ENCODE measurements at places on chromosomes 3 and 15.

DNA sequence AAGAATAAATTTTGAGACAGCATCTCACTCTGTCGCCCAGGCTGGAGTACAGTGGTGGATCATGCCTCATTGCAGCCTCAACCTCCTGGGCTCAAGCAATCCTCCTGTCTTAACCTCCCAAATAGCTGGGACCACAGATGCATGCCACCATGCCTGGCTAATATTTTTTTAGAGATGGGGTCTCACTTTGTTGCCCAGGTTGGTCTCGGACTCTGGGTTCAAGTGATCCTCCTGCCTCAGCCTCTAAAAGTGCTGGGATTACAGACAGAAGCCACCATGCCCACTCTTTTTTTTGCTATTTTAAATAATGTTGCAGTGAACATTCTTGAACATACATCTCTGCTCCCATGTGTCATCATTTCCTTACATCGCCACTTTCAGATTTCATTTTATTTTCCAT, 6.8 kb upstream of the SLC51B start:
- DNase-seq, result no peak

- DNase-seq, result no peak
Measured at GRCh38 chr3:155736381-155736780, 8.5 kb downstream of the PLCH1 start.

DNA sequence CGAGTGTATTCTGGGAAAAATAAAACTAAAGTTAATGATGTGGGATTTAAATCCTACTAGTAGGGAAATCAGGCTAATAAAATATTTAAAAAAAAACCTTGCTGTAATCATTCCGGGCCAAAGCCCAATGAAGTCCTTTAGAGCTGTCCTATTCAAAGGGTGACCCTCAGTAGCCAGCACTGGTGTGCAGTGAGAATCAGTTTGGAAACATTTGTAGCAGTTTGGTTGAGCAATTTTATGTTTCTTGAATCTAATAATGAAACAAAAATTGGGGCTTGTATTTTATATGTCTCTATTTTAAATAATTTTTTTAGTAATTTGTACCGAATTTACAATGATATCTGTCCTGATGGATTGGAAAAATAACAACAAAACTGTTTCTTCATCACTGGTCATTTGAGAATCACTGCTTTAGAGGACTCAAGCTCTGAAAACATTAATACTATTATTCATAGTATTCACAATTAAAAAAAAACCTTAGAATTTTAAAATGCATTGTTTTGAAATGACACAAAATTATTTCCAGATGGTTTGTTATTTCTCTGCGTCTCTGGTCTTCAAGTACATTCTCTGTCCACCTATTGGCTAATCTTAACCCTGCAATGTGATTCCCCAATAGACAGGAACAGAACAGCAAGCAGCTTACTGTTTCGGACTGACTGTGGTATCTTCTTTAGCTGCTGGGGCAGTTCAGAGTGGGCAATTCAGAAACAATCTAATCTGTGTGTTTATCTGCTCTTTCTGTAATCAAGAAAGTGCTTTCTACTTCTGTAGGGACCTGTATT, 71.2 kb downstream of the OTOL1 start:
- no peak for DNase-seq

DNA sequence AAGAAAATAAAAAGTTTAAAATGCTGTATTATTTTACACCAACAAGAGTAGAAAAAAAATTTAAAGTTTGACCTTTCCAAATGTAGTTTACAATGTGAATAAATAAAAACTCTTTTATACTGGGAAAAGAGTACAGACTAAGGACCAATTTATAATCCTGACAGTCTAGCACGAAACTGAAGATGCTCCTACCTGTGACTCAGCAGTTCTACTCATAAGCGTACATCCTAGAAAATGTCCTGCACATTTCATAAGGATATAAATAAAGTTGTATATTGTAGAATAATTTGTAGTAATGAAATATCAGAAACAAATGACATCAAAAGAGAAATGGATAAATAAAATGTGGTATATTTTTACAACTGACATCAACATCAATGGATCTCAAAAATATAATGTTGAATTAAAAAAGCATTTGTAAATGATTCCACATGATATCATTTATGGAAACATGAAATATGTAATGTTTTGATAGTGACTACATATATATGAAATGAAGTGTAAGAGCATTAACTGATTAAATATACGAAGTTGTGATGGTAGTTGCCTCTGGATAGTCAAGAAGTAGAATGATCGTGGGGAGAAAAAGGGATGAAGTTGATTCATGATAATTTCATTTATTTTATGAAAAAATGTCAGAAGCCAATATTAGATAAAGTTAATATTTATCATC, 161.3 kb upstream of the CBLB start:
- DNase-seq, result no peak

DNA sequence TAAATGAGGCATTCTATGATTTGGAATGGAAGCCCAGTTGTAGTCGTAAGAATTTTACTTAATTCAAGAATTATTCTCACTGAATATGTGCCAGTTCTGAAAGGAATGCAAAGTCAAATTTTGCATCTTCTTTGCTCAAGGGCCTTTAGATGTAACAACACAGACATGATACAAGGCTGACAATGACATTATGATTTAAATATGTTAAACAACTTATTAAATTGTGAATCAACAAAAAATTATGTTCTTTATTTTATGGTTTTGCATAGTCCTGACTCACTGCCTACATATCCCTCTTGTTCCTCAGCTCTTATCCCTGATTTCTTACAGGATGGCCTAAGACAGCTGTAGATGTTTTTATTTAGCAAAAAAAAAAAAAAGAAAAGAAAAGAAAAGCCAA, 170.9 kb upstream of the NR2E3 start:
- no peak for DNase-seq

DNA sequence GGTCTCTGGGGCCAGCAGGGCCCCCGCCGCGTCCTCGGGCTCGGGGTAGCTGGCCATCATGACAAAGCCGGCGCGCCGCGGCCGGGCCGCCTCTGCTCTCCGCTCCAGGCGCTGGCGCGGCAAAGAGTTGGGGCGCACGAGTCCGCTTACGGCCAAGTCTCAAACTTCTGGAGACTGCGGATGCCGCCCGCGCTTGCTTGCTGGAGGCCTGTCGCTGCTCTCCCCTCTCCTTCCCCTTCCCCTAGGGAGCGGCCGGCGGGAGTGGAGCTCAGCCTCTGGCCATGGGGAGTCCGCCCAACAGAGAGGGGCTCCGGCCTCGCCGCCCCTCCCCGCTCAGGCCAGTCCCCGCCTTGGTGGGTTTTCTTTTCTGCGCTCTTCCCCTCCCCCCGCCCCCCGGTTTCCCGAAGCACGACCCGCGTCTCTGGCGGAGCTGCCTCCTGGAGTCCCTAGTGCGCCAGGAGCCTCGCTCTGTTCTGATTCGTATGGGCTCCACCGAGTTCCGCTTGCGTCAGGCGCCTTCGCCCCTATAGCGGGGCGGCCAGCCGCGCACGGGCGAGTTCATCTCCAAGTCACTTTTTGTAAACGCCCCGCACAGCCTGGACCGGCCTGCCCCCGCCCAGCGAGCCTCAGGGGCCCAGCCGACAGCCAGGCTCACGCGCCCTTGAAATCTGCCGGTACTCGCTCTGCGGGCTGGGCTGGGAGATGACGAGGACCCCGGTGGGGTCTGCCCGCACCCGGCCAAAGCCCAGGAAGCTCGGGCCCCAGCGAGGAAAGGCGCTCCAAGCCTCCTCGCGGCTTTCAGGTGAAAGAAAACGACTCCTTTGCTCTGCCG, at the start of the genes FOXL2 and FOXL2NB:
Gene FOXL2 (minus strand): TSS at position 475 of the 832 bp plus-strand sequence. CDS start 415 bp downstream, at position 60.
Gene FOXL2NB (plus strand): TSS at position 555 of the 832 bp plus-strand sequence. CDS start 148 bp downstream, at position 703.
- DNase-seq, result no peak

DNA sequence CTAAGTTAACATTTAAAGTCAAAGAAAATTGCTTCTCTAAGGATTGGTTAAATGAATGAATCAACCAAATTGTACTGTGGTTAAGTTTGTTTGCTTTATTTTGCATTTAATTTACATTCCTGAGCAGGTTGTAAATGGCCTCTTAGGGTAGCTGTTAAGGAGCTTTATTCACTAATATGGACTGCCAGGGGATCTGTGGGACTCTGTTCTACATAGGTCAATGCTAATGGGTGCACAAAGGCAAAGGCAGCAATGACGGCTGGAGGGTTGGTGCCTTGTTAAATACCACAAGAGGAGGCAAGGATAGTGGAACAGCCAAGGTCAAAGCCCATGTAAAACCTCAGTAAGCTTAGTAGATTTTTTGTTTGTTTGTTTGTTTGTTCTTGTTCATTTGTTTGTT, 89.3 kb upstream of the P2RY1 start:
- DNase-seq, result no peak

GRCh38 chr3:105614288-105615030, 247.8 kb downstream of the ALCAM start:
- no peak for DNase-seq

DNA sequence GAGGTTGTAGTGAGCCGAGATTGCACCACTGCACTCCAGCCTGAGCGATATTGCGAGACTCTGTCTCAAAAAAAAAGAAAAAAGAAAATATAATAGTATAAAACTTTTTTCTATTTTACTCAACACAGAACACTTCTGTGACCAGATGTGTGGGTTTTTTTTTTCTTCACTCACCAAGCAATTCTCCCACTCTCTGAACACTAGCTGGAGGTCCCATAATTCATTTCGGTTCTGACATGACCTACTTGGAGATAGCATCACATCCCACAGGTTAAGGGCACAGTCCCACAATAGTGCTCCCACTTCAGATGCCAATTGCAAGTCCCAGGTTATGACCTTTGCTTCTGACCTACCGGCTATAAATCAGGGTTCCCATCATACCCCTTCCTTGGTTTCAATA, 35.0 kb downstream of the KAT2B start:
- no peak for DNase-seq

- DNase-seq, result no peak
Measured at GRCh38 chr15:101463270-101463669, 26.2 kb downstream of the PCSK6 start.

GRCh38 chr3:4140921-4141320, 162.2 kb upstream of the SETMAR start:
- DNase-seq, result no peak

DNA sequence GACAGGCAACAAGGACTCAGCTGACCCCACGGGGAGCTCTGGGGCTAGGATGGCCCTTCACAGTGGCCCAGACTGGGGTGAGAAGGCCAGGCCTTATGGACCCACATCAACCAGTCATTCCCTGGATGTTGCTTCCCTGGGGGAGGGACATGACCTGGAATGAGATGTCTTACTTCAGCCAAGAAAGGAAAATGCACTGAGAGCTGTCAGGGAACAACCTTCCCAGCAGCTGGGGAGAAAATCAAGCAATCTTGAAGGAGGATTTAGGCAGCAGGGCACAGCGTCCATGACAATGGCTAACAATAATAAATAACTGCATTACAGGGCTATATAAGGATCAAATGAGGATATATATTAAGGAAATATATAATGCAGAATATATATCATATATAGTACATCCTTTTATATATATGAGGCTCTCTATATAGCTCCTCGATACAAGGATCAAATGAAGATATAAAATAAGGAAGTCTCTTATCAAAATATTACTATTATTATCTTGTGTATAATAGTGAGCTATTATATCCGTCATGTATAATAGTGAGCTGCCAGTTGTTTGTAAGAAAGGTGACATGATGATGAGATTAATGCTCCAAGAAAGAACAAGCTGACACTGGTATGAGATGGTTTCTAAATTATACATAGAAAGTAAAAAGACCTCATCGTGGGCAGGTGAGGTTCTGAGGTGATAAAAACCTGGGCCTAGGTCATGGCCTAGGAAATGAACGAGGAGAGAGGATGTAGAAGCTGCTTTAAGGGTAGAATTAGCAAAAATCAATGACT, 117.8 kb upstream of the LIPC start:
- DNase-seq, result no peak

GRCh38 chr15:40650479-40650878, 44.5 kb upstream of the RAD51 start:
- DNase-seq, result no peak
